NCI-H345 (cell line): ENCODE measurements at places on chromosomes 4 and X.

GRCh38 chr4:43471950-43472349, 579.4 kb downstream of the GRXCR1 start:
- no peak for DNase-seq

DNA sequence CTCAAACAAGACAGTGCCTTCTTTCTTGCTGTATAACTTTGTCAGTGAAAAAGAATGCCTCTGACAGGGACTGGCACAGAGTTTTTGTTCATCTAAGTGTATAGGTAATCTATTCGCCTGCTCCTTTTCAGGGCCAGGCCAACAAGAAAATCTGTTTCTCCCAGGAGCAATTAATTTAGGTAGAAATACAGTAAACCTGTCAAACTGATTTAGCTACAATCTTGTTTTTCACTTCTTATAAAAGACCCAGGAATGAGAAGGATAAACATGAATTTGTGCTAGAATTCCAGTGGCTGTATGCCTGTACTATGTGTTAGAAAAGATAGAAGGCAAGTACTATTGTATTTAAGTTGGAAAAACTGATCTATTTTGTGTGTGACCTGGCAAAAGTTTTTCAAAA, 6.1 kb downstream of the TMA16 start:
- DNase-seq, result no peak

- DNase-seq, result no peak
Observed at GRCh38 chr4:183522821-183523220, 18.0 kb downstream of the ING2 start.

GRCh38 chr4:134328741-134329140, 127.2 kb upstream of the PABPC4L start:
- DNase-seq, result no peak

- no peak for DNase-seq
Observed at GRCh38 chr4:175930471-175930870, 118.4 kb upstream of the GPM6A start.

DNA sequence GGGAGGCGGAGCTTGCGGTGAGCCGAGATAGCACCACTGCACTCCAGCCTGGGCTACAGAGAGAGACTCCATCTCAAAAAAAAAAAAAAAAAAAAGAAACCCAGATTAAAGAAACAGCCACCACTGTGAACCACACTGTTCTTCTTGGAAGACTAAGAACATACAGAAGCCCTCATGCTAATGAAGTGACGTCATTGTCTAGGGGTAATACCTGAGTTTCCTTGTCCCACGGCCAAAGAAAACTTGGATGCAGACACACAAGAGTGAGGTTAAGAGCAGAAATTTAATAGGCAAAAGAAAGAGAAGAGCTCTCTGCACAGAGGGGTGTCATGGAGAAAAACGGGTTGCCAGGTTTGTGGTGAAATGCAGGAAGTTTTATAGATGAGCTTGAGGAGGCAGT, 691.6 kb downstream of the NLGN4X start:
- DNase-seq, result no peak

- DNase-seq, result no peak
Observed at GRCh38 chrX:134513091-134513490, 53.1 kb downstream of the HPRT1 start.
